HepG2 (cell line): ENCODE measurements at places on chromosomes 7 and 10. TPM values are rescaled to one million over a fixed set of nuclear protein-coding genes. Genes with fewer than 3 reads are reported as not detected.
A peak's percentile ranks its signal among the peaks of the same experiment; 100 is the strongest.

DNA sequence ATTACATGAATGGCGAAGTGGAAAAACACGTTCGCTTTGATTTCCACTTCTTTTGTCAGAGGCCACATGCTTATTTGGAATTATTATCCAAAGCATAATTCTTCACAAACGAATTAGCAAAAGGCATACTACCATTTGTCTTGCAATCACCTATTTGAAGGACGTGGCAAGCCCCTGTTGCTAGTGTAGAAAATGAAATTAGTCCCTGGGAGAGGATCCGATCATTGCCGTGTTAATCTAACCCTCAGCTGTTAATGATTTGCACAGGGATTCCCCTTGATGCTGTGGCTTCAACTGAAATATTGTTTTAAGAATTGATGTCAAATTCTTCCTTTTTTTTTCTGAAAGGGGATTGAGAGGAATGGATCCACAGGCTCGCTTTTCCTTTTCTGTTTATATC is 4.6 kb downstream of the AGMO start:
- DNase-seq: no peak

GRCh38 chr7:37194943-37195342 is 253.7 kb downstream of the ELMO1 start:
- no peak for DNase-seq

DNA sequence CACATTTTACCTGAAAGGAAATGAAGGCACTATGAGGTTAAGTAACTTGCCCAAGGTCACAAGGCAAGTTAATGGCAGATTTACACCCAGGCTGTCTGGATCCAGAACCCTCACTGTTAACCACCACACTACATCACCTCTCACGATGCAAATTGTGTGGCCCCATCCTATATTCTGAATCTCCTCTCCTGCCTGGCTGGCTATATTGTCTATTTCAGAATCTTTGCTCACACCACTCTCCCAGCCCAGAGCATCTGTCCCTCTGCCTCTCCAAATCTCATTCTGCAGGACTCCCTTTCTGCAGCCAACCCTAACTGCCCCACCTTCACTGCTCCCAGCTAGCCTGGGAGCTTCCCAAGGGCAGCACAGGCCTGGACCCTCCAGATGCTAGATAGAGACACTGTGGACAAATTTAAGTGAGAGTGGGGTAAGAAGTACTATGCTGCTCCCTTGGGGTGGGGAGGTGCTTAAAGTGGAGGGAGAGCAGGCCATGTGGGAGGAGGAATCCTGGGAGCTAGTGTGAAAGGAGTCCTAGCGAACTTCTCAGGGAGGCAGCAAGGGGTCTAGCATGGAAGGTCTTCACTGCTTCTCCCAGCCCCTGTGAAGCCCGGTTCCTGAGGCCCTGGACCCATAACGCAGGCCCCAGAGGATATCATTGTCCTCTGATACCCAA is 786 bp downstream of the CUEDC2 start:
- no peak for DNase-seq

GRCh38 chr10:13347043-13347499 is 1.0 kb downstream of the SEPHS1 start:
- no peak for DNase-seq

TMEM168 gene
- 5.7 and 8.7 TPM in 2 replicates for total RNA-seq

DNA sequence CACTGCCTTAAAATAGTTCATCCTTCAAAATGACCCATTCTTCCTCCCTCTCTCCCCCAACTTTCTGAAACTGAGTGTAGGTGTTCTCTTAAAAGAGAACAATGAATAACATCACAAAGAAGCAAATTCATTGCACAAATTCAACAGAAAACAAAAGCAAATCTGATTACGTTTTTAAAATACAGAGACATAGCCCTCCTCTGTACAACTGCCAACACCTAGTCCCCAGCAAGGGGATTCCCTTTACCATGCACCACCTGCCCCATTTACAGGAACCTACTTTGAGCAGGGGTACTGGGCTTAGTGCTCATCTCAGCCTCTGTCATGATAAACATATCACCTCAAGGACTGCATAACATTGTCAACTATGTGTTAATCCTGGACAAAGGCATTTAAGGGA is 302.8 kb upstream of the AOAH start:
- DNase-seq: no peak

DENND10 gene
- total RNA-seq: 43.7 and 55.1 TPM in 2 replicates

DNA sequence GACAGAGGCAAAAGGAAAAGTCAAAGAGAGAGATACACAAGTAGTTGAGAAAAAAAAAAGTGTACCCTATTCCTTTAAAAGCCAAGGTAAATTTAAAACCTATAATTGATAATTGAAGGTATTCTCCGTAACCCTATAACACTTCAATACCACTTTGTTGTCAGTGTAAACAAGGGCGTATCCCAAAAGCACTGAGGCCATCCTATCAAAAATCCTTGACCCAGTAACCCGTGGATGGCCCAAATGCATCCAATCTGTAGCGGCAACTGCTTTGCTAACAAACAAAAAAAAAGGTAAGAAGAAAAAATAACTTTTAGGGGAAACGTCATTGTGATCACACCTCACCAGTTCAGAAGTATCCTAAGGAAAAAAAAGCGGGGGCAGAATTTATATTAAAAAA is 5.1 kb upstream of the NAPEPLD start:
- DNase-seq: no peak

DNA sequence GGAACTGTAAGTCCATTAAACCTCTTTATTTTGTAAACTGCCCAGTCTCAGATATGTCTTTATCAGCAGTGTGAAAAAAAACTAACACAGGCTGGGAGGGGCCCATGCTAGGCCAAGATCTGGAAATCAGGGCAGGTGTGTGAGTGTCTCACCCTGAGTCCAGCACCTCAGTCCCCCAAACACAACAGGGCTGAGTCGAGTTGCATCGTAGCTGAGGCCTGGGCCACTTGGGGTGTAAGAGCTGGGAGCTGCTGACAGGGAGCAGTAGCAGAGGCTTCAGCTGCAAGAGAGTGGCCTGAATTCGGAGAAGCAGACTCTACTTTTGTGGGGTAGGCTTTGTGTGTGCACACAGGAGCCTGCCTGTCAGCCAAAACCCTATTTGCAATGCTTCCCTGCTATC is 553.1 kb downstream of the PTPRN2 start:
- DNase-seq: no peak

- no peak for DNase-seq
Observed at GRCh38 chr10:43607199-43607573, 948 bp downstream of the ZNF485 start.

- DNase-seq: peak; percentile 88
Observed at GRCh38 chr7:12199363-12199762, 11.7 kb upstream of the TMEM106B start.

DNA sequence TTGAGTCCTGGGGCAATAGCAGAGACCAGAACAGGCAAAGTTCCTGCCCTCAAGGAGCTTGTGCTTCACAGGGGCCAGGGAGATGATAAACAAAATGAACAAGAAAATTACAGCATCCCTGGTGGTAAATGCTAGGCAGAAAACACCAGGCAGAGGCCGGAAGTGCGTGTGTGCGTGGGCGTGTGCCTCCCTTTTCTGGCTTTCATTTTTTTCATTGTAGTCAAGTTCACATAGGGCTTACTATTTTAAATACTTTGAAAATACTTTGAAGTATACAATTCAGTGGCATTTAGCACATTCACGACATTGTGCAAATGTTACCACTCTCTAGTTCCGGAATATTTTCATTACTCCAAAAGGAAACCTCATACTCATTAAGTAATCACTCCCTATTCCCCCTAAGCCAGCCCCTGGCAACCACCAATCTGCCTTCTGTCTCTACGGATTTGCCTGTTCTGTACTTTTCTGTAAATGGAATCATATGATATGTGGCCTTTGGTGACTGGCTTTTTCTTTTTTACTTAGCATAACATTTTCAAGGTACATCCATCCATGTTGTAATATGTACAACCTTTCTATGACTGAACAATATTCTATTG is 88.1 kb upstream of the PDCD4 start:
- no peak for DNase-seq

DNA sequence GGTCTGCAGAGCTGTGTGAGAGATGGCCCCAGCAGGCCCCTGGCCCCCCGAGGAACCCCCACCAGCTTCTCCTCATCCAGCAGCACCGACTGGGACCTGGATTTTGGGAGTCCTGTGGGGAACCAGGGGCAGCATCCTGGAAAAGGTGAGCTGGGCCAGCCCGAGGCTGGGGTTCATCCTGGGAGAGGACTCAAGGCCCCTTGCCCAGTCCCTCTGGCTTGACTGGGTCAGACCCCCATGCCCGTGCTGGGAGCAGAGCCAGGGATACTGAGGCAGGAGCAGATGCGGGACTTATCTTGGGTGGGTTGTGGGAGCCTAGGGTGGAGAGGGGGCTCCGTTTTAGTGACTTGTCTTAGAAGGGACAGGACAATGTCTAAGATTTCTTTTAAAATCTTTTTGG is 47.5 kb downstream of the ZNF467 start:
- DNase-seq: no peak

DNA sequence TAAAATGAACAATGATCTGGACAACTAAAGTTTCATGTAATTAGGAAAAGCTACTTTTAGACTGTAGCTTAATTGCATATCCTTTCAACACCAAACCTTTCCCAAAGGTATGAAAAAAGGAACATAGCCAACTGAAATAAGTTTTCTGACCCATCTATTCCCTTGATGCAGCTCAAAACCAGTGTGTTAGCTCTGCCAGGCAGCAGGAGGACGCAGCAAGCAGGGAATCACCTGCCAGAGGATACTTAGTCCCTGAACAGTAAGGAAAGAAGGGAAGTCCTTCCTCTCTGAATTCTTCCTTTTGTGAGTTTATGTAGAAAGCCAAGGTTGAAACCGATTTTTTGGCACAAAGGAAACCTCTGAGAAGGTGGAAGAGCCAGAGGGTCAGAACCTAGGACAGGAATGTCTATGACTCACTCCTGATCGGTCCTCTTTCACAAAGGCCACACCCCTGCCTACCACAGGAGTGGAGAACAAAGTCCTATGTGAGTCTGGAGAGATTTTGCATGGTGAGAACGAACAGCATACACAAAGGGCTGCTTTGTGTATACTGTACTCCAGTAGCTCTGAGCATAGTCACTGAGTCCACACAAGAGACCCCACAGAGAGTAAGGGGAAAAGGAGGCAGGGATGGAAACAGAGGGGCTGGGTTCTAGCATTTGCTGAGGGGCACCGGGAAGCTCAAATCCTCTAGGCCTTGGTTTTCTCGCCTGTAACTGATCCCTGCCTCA is 68.8 kb upstream of the GSDME start:
- DNase-seq: peak; percentile 99

DNA sequence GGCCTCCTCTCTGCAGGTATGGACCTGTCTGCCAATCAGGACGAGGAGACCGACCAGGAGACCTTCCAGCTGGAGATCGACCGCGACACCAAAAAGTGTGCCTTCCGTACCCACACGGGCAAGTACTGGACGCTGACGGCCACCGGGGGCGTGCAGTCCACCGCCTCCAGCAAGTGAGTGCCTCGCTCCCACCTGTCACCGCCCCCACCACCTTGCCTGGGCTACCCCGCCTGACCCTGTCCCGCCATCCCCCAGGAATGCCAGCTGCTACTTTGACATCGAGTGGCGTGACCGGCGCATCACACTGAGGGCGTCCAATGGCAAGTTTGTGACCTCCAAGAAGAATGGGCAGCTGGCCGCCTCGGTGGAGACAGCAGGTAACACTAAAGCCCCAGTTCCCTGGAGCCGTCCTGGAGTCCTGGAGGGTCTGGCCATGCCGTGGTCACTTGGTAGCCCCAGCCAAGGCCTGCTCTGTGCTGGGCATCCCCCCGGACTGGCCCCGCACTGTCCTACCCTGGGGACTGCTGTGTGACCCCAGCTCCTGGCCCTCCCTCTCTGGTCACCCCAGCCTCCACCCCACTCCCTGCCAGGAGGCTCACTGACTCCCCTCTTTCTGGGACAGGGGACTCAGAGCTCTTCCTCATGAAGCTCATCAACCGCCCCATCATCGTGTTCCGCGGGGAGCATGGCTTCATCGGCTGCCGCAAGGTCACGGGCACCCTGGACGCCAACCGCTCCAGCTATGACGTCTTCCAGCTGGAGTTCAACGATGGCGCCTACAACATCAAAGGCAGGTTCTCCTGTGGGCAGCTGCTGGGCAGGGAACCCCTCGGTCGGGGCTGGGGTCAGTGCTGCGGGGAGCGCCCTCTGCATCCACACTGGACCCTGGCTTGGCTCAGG is 178.0 kb downstream of the RNF216 start:
- no peak for DNase-seq

TAS2R41 gene
- not detected in 2 replicates for total RNA-seq

CAMK1D gene
- total RNA-seq: not detected in 2 replicates

GRCh38 chr7:112444505-112444904 is 5.8 kb upstream of the IFRD1 start:
- no peak for DNase-seq

DNA sequence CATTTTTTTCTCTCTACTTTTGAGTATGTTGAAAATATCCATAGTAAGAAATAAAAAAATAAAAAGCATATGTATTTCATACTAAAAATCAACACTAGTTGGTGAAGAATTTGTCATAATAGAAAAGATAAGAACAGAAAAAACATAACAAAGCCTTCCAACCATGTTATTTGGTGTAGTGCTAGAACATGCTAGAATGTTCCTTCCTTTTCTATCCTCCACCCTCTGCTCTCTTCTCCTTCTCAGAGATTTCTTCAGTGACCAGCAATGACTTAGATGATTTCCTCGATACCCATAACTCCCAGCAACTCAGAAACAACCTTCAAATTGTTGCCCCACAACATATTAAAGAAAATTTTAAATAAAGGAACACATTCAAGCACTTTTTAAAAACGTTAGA is 2.6 kb downstream of the ZC3HAV1 start:
- no peak for DNase-seq
